ENCODE measurements at places on chromosomes 6 and 20. TPM values are rescaled to one million over a fixed set of nuclear protein-coding genes. Genes with fewer than 3 reads are reported as not detected.

DNA sequence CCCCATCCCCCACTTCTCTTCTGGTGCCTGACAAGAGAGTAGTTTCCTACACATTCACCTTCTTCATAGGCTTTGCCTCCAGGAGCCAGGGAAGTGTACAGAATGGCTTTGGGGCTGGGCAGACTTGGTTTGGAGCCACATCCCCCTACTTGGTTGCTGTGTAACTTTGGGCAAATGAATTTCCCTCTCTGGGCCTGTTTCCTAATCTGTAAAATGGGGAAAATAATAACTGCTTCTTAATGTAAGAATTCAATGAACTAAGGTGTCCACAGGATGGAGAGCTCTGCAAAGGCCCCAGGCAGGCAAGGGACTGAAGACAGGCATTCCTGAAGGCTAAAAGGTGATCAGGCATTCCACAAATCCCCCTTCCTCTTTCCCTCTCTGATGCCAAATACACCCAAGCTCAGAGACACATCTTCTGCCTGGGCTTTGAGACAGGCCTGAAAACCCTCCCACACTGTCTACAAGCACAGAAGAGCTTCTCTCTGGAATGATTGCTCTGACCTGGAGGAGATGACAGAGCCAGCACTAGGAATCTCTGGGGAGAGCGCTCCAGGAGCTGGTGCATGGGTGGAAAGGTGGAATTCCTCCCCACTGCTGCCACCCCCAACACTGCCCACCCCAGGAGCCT, 6.9 kb upstream of the C20orf203 start:
- H3K27ac ChIP-seq = no peak overlapping the region
- no peaks in the 10 kb centered on the region for H3K27me3 ChIP-seq
- H3K4me3 ChIP-seq = no peak overlapping the region
- no peak for DNase-seq
- H3K4me1 ChIP-seq = peaks cover 7% of the 10 kb centered on the region

GRCh38 chr6:102015431-102015830, 621.9 kb downstream of the GRIK2 start:
- DNase-seq = no peak
- H3K27ac ChIP-seq = no peak overlapping the region
- H3K4me3 ChIP-seq = no peak overlapping the region
- no peaks in the 10 kb centered on the region for H3K27me3 ChIP-seq

GRCh38 chr6:15096894-15097837, 148.7 kb upstream of the JARID2 start:
- DNase-seq = peak; percentile 1
- no peaks in the 10 kb centered on the region for H3K36me3 ChIP-seq
- H3K27me3 ChIP-seq = no peaks in the 10 kb centered on the region
- H3K27ac ChIP-seq = no peak overlapping the region

GRCh38 chr6:45979311-45979710, 36.3 kb downstream of the CLIC5 start:
- no peaks in the 10 kb centered on the region for H3K36me3 ChIP-seq
- no peak overlapping the region for H3K27ac ChIP-seq
- no peak overlapping the region for H3K4me3 ChIP-seq
- no peaks in the 10 kb centered on the region for H3K4me1 ChIP-seq
- DNase-seq = no peak
- H3K27me3 ChIP-seq = 0 out of 2 replicates have a peak, but pooled peaks cover 5% of the 10 kb centered on the region

The FRS3 gene
- 3.4 TPM for total RNA-seq

The ZBTB12 gene
- total RNA-seq = 2.0 TPM

The ZNF334 gene
- 1.4 TPM for total RNA-seq

The FOXC1 gene
- 11.1 TPM for total RNA-seq

The BPIFB4 gene
- total RNA-seq = not detected

The SCRT2 gene
- not detected for total RNA-seq

GRCh38 chr6:37668251-37668650, 29.4 kb downstream of the MDGA1 start:
- H3K36me3 ChIP-seq = no peaks in the 10 kb centered on the region
- no peaks in the 10 kb centered on the region for H3K27me3 ChIP-seq
- no peak overlapping the region for H3K27ac ChIP-seq
- H3K4me3 ChIP-seq = no peak overlapping the region
- peak; percentile 28 for DNase-seq
